Caki2 (cell line): ENCODE measurements at places on chromosomes 2 and 18.
A peak's percentile ranks its signal among the peaks of the same experiment; 100 is the strongest.

GRCh38 chr18:57220480-57220879 lies 73.6 kb downstream of the BOD1L2 start:
- DNase-seq = no peak

- DNase-seq = no peak
Observed at GRCh38 chr2:8073916-8074315, 607.9 kb upstream of the ID2 start.

- DNase-seq = no peak
Observed at GRCh38 chr2:174784316-174784715, 20.0 kb upstream of the CHRNA1 start.

GRCh38 chr2:157488877-157489276 lies 45.0 kb upstream of the CYTIP start:
- DNase-seq = peak; percentile 82

DNA sequence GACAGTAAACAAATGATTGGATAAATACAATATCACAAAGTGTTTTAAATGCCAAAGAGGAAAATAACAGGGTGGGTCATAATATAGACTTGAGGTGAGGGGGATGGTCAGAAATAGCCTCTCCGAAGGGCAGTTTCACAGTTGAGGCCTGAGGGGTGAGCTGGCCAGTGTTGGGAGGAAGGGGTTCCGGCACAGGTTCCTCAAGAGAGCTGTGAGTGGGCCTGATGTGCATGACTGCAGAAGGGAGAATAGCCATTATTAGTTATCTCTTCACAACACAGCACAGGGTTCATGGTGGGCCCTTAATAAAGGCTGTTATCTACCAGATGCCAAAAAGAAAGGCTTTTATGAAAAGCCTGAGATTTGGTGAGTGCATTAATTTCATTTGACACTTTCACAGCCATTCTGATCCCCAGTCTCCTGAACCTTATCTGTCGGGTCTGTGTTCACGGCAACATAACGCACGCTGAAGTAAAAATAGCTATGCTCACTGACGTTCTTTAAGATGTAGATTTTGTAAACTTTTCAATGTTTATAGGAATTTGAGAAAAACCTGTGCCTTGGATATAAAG lies 39.6 kb downstream of the POLR1A start:
- no peak for DNase-seq

- DNase-seq = no peak
Observed at GRCh38 chr2:190547886-190548285, 13.4 kb upstream of the NEMP2 start.

- DNase-seq = no peak
Observed at GRCh38 chr18:76174451-76174850, 320.6 kb downstream of the ZNF516 start.

DNA sequence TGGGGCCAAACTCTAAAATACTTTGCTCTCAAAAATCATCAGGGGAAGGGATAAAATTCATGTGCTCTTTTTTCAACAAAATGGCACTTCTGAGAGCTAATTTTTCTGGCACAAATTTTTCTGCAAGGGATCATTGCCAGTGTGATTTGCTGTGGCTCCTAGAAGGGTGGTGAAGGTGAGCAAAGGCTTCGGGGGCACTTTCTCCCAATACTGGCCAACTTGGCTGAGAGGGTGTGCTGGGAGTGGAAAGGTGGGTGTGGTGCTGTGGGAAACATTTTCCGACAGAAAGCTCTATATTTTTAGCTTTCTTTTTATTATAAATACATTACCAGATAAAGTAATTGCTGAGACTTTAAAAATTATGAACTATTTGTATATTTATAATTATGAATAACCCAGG lies 419 bp downstream of the SMYD1 start:
- DNase-seq = no peak

DNA sequence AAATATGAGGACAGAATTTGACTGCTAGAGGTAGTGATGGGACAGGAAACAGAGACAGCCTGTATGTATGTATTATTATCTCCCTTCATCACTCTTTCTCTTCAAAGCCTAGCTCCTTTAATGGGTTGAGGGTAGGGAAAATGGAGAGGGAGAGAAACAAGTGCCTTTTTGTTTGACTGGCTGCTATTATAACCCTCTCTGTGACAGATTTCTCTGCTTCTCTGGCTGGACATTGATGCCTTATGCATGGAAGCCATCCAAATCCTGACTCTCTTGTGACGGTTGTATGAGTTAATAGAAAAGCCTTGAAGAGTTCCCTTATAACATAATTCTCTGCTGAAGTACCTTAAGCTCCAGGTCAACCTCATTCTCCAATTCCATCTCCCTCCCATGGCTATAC lies 118.5 kb upstream of the COL5A2 start:
- no peak for DNase-seq

GRCh38 chr2:219174801-219175200 lies 1.9 kb downstream of the CNPPD1 start:
- no peak for DNase-seq

DNA sequence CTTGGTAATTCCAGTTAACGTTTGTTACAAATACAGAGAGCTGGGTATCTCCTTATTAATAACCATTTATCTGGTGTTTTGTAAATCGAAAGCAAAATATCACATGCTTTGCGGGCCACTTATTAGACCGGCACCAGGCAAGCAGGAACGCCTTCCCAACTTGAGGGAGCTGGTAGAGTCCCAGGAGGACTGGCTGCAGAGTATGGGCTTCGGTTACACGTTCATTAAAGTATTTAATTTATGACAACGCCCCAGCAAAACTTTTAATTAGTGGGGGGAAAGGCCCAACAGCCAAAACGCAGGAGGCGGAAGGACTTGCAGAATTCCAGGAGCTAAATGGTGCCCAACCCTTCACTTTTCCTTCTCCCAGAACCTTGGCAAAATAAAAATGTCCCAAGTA lies 3.7 kb downstream of the SMAD7 start:
- no peak for DNase-seq

DNA sequence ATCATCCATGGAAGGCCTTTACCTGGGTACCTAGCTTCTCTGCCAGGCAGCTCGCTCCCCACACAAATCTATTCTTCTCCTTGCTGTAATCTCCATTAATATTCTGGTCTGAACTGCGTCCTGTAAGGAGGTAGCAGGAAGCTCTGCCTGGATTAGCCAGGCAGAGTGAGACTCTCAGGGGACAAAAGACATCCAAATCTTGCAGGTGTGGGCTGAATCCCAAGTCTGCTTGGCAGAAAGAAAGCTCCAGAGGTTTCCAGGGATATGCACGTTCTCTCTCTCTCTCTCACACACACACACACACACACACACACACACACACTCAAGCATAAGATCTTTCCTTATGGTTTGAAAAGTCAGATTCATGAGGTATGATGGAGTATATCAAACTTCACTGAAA lies 66.5 kb downstream of the THNSL2 start:
- no peak for DNase-seq
